ENCODE measurements at places on chromosomes 11 and 22.

- no peak for DNase-seq
These were observed 5.7 kb downstream of the SLC39A13 start for GRCh38 chr11:47413908-47414684.

GRCh38 chr22:30291058-30291892, 2.0 kb upstream of the CASTOR1 start:
- DNase-seq: peak; percentile 34

DNA sequence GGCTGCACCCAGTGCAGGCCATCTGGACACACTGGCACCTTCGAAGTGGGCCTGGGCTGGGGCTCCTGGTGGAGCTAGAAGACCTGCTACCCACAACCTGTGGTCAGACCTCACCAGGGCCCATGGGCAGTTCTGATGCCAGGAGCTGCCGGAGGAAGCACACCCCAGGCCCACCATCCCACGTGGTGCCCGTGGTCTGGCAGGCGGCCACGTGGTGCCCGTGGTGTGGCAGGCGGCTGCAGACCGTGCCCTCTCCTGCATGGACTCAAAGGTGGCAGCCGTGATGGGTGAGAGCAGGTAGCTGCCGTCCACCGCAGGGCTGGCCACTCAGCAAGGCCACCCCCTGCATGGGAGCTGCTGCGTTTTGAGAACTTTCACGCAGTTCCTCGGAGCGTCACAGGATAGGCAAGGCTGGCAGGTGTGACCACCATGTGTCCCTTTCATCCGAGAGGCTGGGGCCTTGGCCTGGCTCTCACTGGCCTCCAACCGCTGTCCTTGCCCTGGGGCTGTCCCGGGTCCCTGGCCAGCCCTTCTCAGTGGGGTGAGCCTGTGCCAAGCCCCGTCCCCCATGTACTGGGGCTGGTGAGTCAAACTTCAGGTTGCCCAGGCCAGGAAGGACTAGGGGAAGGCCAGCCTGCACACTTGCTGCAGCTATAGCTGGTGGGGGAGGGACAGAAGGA, 3.9 kb upstream of the IL17REL start:
- DNase-seq: no peak

DNA sequence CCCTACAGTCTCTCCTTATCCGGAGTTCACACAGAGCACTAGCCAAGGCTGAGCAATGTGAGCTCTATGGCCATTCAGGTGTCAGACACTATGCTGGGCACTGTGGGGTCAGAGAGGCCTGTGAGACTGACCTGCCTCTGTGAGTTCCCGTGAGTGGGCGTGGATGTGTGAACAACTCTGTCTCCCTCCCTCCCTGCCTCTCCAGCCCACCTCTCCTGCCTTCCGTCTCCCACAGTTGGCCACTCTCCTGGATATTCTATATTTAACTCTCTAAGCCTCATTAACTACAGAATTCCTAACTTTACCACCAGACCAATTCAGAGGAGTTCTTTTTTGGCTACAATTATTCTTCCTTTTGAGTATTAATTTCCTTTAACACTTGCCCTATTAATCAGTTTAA, 191.6 kb upstream of the NCAM1 start:
- DNase-seq: no peak

GRCh38 chr11:118872403-118872821, 11.3 kb upstream of the CXCR5 start:
- DNase-seq: no peak

DNA sequence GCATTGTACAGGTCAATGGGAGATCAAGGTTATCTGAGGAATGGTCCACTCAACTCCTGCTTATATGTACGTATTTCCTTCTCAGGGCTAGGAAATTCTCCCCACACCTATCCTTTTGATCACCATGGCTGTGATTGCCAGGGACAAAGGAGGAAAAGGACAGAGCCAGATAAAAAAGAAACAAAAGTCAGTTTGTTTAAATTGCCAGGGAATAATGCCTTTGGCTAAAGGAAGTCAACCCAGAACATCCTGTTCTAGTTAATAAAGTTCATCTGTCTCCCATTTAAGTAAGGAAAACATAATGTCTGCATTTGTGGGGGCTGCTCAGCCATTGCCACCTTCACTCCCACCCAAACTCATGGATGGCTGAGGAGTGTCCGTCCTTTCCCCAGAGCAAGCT, 124.7 kb downstream of the ME3 start:
- no peak for DNase-seq

DNA sequence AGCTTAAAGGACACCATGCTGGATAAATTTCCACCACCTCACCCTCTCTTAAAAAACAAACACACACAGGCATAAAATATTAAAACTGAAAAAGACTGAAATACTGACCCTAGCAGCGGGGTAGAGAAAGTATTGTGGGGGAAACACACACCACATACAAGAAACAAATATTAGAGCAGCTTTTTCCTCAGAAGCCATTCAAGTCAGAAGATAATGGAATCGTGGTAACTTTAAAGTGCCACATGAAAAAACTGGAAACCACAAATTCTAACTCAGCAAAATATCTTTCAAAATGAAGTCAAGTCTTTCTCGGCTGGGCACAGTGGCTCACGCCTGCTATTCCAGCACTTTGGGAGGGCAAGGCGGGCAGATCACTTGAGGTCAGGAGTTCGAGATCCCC, 223.2 kb downstream of the DYNC2H1 start:
- DNase-seq: no peak

DNA sequence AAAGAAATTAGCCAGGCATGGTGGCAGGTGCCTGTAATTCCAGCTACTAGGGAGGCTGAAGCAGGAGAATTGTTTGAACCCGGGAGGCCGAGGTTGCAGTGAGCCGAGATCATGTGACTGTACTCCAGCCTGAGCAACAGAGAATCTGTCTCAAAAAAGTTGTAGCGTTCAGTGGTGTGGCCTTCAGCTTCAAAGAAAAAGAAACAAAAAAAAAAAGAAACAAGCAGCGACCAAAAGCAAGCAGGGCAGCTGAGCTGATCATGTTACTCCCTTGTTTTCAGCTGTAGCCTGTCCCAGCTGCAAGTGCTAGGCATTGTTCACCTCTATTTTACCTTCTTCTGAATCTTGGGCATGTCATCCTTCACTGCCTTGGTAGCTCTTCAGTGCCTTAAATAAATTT, 37.0 kb downstream of the SFI1 start:
- DNase-seq: no peak

- DNase-seq: no peak
These were observed 404.2 kb upstream of the NARS2 start for GRCh38 chr11:78978831-78979230.

DNA sequence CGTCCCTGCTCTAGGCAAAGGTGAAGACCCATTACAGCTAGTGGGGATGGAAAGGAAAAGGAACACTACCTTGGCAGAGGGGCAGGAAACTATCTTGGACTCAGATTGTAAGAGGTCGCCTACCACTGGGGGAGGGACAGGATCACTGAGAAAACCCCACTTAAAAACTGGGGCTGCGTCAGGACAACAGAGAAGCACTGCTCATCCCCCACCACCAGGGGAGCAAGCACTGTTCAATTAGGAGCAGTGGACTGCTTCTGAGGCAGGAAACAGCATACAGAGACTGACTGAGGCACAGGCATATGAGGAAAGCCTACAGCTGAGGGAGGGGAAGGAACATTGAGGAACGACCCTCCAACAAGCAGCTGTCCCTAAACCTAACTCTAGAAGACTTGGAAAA, 20.8 kb upstream of the DLAT start:
- DNase-seq: no peak

DNA sequence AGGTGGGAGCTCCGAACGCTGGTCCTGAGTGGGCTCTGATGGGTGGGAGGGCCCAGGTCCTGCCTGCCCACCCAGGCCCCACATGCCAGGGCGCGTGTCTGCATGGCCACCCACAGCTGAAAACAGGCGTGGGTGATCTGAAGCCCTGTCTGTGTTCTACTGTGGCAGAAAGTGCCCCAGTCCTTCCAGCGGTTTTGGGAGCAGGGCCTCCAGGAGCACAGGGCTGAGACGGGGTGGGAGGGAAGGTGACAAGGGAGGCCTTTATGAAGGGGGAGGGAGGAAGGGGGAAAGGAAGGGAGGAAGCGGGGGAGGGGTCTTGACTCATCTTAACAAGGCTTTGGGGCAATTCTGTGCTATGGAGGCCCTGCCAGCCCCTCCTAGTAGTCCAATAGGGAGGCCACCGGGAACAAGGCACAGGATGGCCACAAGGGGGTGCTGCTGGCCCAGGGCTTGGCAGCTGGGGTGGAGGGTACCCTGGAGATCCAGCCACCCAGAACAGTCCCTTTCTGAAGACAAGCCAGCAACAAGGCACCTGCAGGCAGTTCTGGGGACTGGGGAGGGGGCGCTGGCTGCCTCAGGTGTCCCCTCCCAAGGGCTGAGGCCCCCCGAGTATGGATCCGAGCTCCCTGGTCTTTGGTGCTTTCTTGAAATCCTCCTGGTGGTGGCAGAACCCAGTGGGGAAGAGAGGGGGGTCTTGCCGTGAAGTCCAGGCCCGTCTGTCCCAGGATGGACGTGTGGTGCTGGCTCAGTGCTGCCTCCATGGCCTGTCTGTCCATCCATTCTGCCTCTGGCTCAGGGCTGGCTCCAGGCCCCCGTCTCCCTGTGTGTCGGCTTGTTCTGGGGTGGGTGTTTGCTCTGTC, 6.3 kb upstream of the FADS3 start:
- DNase-seq: peak; percentile 58

GRCh38 chr11:22624742-22625447, 728 bp downstream of the FANCF start:
- peak; percentile 80 for DNase-seq

- DNase-seq: peak; percentile 53
These were observed 10.4 kb downstream of the NHERF4 start for GRCh38 chr11:119195680-119196079.

DNA sequence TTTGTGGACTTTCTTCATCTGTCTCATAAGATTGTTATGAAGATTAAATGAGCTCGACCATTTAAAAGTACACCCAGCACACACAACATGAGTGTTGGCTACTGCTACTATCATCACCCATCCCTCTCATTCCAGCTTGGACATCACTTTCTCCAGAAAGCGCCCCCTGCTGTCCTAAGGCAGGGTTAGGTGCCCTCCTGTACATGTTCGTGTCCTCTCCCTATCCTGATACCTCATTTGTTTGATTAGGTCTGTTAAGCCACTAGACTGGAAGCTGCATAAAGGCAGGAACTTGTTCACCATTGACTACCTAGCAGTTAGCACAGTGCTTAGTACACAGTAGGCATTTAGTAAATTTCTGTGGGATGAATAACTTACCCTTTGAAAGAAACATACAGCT, 85.5 kb downstream of the ENTHD1 start:
- DNase-seq: no peak

DNA sequence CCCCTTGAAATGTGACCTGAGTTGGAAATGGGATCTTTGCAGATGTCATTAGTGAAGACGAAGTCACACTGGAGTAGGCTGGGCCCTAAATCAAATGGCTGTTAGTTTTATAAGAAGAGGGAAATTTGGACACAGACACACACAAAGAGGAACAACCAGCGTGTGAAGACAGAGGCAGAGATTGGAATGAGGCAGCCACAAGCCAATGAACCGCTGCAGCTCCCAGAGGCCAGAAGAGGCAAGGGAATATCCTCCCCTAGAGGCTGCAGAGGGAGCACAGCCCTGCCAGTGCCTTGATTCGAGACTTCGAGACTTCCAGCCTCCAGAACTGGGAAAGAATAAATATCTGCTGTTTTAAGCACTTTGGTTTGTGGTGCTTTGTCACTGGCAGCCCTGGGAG, 484.5 kb downstream of the MN1 start:
- DNase-seq: no peak

- no peak for DNase-seq
These were observed 46.8 kb downstream of the APIP start for GRCh38 chr11:34869425-34869824.

GRCh38 chr11:69312453-69313404, 18.8 kb downstream of the MYEOV start:
- DNase-seq: no peak

GRCh38 chr11:74002832-74003231, 6.1 kb downstream of the UCP3 start:
- DNase-seq: no peak

DNA sequence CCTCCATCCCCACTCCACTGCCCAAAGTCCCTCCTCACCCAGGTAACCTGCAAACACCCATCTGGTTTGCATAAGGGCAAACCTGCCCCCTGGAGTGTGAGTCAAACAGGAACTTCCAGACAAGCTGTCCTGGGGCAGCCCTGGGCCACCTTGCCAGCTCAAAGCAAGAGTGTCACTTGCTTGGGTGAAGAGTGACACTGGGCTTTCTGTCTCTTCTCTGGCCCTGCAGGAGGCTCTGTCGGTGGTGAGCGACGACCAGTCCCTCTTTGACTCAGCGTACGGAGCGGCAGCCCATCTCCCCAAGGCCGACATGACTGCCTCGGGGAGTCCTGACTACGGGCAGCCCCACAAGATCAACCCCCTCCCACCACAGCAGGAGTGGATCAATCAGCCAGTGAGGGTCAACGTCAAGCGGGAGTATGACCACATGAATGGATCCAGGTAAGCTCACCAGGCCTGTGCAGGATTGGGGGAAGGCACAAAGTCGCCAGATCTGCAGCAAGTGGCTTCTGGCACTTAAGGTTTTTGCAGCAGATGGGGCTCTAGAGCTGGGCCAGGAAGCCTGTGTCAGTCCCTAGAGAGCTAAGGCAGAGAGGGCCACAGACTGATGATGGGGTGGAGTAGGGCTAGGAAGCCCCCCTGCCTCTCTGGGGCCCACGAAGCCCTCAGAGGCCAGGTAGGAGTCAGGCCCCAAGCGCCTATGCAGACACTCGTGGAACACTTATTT, 64.2 kb downstream of the FLI1 start:
- DNase-seq: no peak

DNA sequence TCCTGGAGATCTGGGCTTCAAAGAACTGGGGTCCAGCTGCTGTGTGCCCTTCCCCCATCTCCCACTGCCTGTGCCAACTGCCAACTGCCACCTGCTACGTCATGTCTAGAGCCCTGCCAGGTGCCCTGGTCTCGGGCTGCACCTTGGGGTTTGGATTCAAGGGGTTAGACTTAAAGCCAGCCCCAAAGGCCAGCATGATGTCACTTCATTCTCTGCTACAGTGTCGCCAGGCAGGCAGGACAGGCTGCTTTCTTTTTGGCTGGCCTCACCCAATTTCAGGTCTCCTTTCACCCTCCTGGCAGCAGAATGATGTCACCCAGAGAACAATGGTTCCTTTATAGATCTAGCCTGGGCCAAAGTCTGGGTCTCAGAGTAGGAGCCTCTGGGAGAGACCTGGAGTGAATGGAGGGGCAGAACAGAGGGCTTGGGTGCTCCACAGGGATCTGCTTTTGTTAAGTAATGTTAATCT, 79.5 kb upstream of the CRYBB3 start:
- DNase-seq: no peak

GRCh38 chr22:31637891-31638618, 24.0 kb downstream of the PISD start:
- DNase-seq: no peak

- no peak for DNase-seq
These were observed 13.5 kb upstream of the OAF start for GRCh38 chr11:120197251-120197891.

- peak; percentile 89 for DNase-seq
These were observed 69.0 kb upstream of the SYT13 start for GRCh38 chr11:45354976-45355705.

- no peak for DNase-seq
These were observed 38.3 kb downstream of the MADD start for GRCh38 chr11:47308050-47308823.

All from NCI-H2081 (cell line).